ENCODE measurements at places on chromosomes 4 and X.

- DNase-seq: no peak
These were observed 2.8 kb downstream of the ERVMER34-1 start for GRCh38 chr4:52748432-52748831.

DNA sequence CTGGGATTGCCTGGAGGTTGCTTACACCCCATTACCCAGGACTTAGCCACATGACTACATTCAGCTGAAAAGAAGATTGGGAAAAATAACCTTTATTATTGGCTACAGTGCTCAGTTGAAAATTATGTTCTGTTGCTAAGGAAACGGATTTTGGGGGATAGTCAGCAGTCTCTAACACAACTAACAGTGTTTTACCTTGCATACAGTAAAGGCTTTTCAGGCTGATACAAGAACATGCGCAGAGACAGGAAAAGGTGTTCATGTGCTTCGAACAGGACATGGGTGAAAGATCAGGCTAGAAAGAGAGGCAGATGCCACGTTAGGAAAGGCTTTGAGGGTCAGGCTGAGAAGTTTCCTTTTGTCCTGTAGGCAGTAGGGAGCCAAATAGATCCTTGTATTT, 14.8 kb upstream of the RHOH start:
- no peak for DNase-seq

- DNase-seq: no peak
These were observed 166.6 kb upstream of the RAPGEF2 start for GRCh38 chr4:158936238-158936637.

- DNase-seq: no peak
These were observed 132.6 kb upstream of the FAM9B start for GRCh38 chrX:9166584-9166944.

- DNase-seq: no peak
These were observed 2024.0 kb downstream of the PCDH7 start for GRCh38 chr4:32744211-32744610.

- DNase-seq: no peak
These were observed 38.4 kb downstream of the NOP14 start for GRCh38 chr4:2924765-2925301.

GRCh38 chr4:45317276-45317675, 590.9 kb upstream of the GNPDA2 start:
- DNase-seq: no peak

DNA sequence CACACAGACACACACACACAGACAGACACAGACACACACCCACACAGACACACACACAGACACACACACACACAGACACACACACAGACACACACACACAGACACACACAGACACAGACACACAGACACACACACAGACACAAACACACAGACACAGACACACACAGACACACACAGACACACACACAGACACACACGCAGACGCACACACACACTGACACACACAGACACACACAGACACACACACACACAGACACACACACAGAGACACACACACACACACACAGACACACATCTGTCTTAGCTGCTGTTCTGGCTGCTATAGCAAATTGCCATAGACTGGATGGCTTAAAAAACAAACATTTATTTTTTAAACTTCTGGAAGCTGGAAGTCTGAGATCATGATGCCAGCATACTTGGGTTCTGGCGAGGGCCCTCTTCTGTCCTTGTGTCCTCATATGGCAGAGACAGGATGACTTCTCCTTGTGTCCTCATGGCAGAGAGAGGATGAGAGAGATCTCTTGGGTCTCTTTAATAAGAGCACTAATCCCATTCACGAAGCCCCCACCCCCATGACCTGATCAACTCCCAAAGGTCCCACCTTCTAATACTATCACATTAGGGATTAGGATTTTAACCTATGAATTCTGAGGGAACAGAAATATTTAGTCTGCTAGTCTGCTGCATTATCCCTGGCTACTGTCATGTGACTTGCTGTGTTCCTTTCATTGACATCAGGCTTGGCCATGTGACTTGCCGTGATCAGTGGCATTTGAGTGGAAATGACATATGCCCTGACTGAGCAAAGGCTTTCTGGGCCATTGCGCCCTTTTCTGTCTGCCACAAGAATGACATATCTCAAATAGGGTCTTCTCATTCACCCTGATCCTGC, 32.7 kb upstream of the RASGEF1B start:
- no peak for DNase-seq

DNA sequence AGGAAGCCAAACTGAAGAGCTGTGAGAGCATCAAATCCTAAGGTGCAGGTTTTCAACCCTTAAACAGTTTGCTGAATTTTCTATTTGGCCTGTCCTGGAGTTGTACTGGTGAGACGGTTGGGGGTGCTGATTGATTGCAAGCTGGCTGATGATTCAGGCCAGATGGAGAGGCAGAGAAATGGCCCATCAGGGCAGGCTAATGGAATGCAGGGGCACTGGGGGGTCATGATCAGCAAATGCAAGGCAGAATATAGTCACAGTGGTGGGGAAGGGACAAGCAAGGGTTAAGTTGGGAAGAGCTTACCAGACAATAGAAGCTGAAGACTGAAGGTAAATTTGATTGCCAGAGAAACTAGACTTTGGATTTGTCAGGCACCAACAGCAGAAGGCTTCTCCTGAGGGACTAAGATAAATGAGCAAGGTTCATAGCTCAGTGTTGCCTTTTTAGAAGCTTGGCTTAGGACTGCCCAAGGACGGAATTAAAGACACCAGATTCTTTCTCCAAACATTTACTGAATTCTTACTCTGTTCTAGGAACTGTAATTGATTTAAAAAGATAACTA, 4.3 kb upstream of the AADAT start:
- DNase-seq: no peak

GRCh38 chrX:12946838-12947544, 27.9 kb upstream of the TMSB4X start:
- peak; percentile 61 for DNase-seq

- no peak for DNase-seq
These were observed 17.2 kb upstream of the MYOZ2 start for GRCh38 chr4:119118397-119118796.

GRCh38 chr4:40916880-40917279, 167.1 kb downstream of the NSUN7 start:
- no peak for DNase-seq

GRCh38 chrX:43562372-43562771, 93.7 kb upstream of the MAOA start:
- DNase-seq: no peak

GRCh38 chrX:80810365-80810978, 795 bp upstream of the BRWD3 start:
- DNase-seq: no peak

GRCh38 chr4:62676962-62677361, 1476.8 kb downstream of the ADGRL3 start:
- no peak for DNase-seq

DNA sequence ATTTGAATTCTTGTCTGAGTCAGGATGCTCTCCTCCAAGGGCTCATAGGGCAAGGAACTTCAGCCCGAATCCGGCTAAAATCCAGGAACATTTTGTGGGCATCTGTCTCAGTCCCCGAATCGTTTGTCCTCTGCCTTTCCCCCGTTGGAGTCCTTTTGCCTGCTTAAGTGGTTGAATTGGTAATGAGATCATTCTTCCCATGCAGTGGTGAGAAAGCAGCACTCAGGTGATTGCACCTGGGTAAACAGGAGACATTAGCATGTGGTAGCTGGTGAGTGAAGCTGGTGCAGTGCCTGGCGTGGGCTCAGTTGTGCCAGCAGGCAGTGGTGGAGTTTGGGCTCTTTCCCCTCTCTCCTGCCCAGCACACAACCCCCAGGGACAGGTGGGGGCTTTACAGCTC, 61.9 kb upstream of the MTM1 start:
- DNase-seq: no peak

GRCh38 chrX:19627081-19627480, 111.8 kb upstream of the MAP3K15 start:
- no peak for DNase-seq

DNA sequence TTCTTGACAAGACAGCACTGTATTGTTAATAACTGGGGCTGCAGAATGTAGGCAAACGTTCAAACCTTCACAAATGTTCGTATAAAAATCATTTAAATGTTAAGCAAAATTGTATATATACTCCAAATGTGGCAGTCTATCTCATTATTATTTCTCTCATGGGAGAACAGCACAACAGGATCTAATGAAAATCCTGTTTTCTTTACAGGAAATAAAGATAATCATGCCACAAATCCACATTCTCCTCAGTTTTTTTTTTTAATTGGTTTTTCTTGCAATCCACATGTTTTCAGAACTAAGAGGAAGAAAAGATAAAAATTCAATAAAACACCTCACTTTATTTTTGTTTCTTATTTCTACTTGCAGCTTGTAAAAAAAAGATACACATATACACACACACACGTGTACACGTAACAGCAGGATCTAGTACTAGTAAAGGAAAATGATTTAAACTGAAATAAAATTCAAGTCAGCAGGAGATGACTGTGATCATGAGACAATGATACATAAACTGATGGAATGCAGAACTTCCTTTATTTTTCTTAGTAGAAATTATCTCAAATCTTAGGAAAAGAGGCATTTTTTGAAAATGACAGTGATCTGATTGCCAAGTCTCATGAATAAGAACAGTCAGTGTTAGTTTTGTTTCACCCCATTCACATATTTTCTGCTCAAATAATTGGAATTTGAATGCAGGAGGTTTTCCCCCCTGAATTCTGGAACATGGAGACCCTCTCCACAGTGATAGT, 11.3 kb downstream of the APBB2 start:
- DNase-seq: no peak

DNA sequence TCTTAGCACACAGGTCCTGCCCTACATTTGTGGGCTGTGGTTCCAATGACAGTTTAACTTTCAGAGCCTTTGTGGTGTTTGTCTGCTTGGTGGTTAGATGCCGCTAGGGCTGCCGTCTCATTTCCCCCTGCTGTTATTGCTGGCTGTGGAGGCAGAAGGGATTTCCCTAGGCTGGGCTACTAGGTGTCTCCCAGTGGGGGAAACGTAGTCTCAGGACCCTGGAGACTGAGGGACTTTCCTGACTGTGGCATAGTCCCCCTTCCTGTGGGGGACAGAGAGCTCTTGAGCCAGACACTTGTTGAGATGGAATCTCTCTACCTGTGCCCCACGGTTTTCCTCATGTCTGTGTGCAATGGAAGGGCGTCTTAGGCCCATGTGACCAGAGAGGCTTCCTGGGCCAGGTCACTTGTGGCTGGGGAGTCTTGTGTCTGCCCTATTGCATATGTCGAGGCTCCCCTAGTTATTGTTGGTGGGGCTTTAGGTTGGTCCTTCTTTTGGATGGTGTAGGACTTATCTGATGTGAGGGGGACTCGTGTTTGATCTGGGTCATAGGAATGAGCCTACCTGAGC, 68.2 kb downstream of the ARHGAP10 start:
- no peak for DNase-seq

DNA sequence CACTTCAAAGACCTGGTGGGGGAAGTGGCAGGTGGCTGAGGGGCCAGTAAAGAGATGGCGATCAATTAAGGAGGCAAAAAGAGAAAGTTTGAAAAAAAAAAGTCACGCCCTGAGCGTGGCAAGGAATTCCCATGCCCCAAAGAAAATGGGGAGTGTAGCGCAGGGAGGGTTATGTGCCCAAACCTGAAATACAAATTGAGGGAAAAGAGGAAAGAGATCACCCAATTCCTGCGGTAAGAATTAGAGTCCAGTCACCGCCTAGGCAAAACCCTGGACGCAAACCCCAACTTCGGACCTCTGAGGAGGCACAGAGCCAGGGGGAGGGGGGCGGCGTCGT, 595 bp downstream of the ENOX2 start:
- no peak for DNase-seq

GRCh38 chr4:167176723-167177367, 57.4 kb downstream of the SPOCK3 start:
- no peak for DNase-seq

DNA sequence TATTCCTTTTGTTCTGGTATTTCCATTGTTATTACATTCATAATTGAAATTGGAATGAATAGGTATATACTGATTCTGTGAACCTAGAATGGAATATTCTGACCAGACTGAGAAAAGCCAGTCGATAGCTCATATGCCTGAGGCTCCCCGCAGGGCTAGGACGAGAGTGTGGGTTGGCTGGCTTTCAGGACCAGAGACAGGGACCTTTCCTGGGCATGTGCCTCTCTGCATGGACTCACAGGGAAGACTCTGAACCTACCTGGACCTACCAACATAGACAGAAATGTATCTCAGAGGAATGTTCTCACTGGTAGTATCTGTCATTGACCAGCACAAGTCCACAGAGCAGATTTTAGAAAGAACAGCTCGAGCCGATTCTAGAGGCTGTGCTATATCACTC, 214.6 kb downstream of the FRMPD4 start:
- no peak for DNase-seq

DNA sequence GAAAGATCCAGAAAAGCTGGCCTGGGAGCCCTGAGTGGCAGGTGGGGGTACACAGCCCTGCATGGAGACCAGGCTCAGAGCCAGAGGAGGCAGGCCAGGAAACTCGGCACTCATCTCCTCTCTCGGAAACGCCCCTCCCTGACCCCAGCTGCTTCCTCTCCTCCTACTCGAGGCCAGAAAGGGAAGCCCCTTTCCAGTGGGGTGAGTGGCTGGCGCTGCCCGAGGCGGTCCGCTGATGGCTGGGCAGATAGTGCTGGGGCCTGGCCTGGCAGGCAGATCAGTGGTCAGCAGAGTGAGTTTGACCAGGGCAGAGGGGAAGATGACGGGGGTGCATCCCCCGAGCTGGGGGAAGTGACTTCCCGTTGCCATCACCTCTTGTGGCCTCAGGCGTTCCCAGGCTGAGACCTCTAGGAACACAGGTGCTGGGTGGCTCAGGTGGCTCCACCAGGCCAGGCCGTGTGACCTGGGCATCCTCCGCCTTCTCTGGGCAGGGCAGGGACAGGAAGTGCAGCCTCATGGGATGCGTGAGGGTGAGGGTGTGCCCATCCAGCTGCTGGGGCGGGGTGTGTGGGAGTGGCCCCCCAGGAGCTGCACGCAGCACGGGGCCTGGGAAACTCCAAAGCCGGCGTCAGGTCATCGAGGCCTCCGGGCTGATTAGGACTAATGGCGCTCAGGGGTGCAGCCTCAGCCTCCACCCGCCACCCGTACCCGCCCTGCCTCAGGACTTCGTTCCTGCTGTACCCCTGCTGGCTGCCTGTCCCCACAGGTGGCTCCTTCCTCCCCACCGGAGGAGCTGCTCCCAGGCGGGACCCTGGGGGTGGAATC, 5.7 kb downstream of the SH3BP2 start:
- DNase-seq: no peak

DNA sequence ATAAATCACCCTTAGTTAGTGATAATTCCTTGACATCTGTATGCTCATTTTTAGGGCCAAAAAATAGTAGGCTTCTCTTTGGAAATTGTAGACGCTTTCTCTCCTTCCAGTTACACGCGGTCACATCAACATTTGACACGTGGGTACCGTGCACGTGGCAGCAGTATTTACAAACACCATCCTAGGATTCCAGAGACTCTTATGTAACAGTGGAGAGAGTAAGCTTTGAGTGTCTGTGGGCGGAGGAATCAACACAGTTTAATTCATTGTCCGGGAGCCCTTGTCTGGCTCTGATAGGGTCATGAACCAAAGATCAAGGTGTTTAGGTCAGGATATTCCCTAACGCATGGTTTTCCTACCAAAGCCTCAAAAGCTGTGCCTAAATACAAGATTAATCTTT, 12.2 kb downstream of the TET2 start:
- DNase-seq: no peak

- no peak for DNase-seq
These were observed 776.8 kb downstream of the CCSER1 start for GRCh38 chr4:90904021-90904420.

Data from stimulated activated CD8-positive, alpha-beta memory T cell treated with anti-CD3 and anti-CD28 coated beads, Interleukin-4, amount 100 ng/mL, for 4 hours (primary cell).